Thymus (tissue), 14 donors: ENCODE measurements at places on chromosomes 11 and 22. TPM values are rescaled to one million over a fixed set of nuclear protein-coding genes. Genes with fewer than 3 reads are reported as not detected.

PDXP gene
- total RNA-seq, result 25.0 TPM

DNA sequence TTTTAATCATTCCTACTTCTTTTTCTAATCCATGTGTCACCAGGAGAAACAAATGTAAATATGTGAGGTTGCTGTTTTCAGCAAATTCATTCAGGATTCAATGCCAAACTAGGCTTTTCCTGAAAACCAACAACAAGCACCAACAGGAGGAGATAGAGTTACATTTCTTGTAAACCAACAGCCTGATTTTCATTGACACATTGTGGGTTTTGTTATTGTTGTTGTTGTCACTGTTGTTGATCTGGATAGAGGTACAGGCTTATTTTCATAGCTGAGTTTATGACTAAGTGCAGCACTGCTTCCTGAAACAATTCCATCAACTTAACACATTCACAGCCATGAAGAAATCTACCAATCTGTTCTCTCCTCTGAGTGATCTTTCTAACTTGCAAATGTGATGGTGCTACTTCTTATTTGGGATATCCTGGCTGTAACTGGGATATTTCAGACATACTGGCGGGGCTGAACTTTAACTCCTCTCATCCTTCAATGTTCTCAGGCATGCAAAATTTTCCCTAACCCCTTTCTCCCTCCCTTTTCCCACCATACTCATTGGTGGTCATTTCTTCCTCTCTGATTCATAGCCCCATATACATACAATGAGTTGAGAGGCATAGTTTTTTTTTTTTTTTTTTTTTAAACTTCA, 65.5 kb downstream of the ME3 start:
- H3K4me1 ChIP-seq, result no peaks in the 10 kb centered on the region
- no peaks in the 10 kb centered on the region for H3K27me3 ChIP-seq
- H3K36me3 ChIP-seq, result no peaks in the 10 kb centered on the region
- no peak for DNase-seq
- no peak overlapping the region for H3K27ac ChIP-seq

TMEM86A gene
- 1.9 TPM for total RNA-seq

GRCh38 chr22:19429950-19430889, 1.3 kb downstream of the HIRA start:
- peak; percentile 58 for DNase-seq
- H3K4me3 ChIP-seq, result peak overlapping the region; percentile 93
- peaks cover 44% of the 10 kb centered on the region for H3K4me1 ChIP-seq
- H3K36me3 ChIP-seq, result peaks cover 6% of the 10 kb centered on the region
- H3K27ac ChIP-seq, result peak overlapping the region; percentile 91
- no peaks in the 10 kb centered on the region for H3K27me3 ChIP-seq

- no peak overlapping the region for H3K4me3 ChIP-seq
- no peaks in the 10 kb centered on the region for H3K27me3 ChIP-seq
- no peak for DNase-seq
- no peaks in the 10 kb centered on the region for H3K4me1 ChIP-seq
Measured at GRCh38 chr11:112537846-112538330, 277.2 kb upstream of the PLET1 start.

GRCh38 chr11:101401245-101401644, 182.6 kb downstream of the TRPC6 start:
- no peak overlapping the region for H3K4me3 ChIP-seq
- no peaks in the 10 kb centered on the region for H3K36me3 ChIP-seq
- H3K4me1 ChIP-seq, result no peaks in the 10 kb centered on the region
- H3K27ac ChIP-seq, result no peak overlapping the region
- no peak for DNase-seq
- no peaks in the 10 kb centered on the region for H3K27me3 ChIP-seq

RASL10A gene
- total RNA-seq, result 0.47 TPM

GRCh38 chr11:78653294-78653909, 78.7 kb upstream of the NARS2 start:
- no peak overlapping the region for H3K4me3 ChIP-seq
- H3K4me1 ChIP-seq, result no peaks in the 10 kb centered on the region
- DNase-seq, result no peak
- H3K27ac ChIP-seq, result no peak overlapping the region
- H3K27me3 ChIP-seq, result no peaks in the 10 kb centered on the region

DNA sequence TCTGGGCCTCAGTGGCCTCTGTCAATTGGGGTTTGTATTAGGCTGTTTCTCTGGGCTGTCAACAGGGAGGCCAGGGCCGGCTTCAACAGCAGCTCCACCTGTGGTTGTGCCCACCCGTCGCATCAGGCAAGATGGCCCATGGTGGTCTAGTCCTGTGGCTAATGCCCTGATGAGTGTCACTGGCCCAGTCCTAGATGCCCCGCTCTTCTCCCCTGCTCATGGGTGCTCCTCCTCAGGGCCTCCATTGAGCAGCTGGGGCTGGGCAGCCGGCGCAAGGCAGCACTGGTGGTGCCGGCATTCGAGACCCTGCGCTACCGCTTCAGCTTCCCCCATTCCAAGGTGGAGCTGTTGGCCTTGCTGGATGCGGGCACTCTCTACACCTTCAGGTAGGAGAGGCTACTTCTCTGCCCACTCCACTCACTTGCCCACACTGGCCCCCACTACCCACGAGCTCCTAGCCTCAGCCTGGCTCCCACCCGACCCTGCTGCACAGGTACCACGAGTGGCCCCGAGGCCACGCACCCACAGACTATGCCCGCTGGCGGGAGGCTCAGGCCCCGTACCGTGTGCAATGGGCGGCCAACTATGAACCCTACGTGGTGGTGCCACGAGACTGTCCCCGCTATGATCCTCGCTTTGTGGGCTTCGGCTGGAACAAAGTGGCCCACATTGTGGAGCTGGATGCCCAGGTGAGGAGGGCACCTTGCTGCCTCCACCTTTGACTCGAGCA, 5.4 kb downstream of the LARGE2 start:
- no peak for DNase-seq
- peaks cover 13% of the 10 kb centered on the region for H3K4me1 ChIP-seq
- peaks cover 34% of the 10 kb centered on the region for H3K27me3 ChIP-seq
- no peak overlapping the region for H3K27ac ChIP-seq
- peaks cover 7% of the 10 kb centered on the region for H3K36me3 ChIP-seq
- H3K4me3 ChIP-seq, result no peak overlapping the region

BCO2 gene
- 1.4 TPM for total RNA-seq

MIAT gene
- total RNA-seq, result 1.1 TPM

RFPL3 gene
- not detected for total RNA-seq

- no peaks in the 10 kb centered on the region for H3K36me3 ChIP-seq
- DNase-seq, result no peak
- H3K27me3 ChIP-seq, result peaks cover 12% of the 10 kb centered on the region
- H3K27ac ChIP-seq, result no peak overlapping the region
Measured at GRCh38 chr22:43396321-43396933, 15.4 kb upstream of the MPPED1 start.

RAG2 gene
- total RNA-seq, result 195 TPM

CCDC81 gene
- 0.52 TPM for total RNA-seq

GRCh38 chr11:75968021-75968625, 153.1 kb downstream of the UVRAG start:
- H3K27me3 ChIP-seq, result no peaks in the 10 kb centered on the region
- no peak for DNase-seq
- no peak overlapping the region for H3K27ac ChIP-seq
- no peaks in the 10 kb centered on the region for H3K36me3 ChIP-seq

DNA sequence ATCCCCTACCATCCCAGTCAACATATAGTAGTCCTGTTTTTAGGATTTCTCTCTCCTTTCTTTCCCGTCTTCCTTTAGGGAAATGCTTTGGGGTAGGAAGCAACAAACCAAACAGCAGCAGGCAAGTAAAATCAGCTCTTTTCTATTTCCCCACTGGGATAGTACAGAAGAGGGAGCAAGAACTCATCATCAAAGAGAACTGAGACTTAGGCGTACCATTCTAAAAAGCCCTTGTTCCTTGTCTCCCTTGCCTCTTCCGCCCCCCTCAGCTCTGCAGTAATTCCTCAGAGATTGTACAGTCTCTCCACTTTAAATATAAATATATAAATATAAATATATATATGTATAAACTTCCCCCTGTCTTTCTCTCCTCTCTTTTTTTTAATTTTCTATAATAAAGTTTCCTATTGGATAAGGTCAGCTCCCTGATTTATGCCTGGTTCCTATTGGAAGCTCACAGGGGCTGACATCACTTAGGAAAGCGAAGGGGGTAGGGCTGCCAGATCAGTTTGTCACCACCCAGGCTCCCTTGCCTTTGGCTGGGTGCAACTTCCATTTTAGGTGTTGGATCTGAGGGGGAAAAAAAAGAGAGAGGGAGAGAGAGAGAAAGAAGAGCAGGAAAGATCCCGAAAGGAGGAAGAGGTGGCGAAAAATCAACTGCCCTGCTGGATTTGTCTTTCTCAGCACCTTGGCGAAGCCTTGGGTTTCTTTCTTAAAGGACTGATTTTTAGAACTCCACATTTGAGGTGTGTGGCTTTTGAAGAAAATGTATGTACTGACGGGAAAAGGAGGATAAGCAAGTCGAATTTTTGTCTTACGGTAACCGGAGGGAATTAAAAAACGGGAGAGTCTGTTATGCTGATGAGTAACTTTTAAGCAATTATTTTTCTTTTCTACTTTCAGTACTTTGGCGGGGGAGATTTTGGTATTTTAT, at the start of gene CTNND1:
Gene CTNND1 (plus strand): TSS at position 502 of the 934 bp plus-strand sequence. CDS start 29,677 bp downstream, outside the sequence.
- H3K4me3 ChIP-seq, result peak within 1 kb of the TSS; percentile 45
- no peaks in the 10 kb centered on the region for H3K27me3 ChIP-seq
- H3K36me3 ChIP-seq, result no peaks in the 10 kb centered on the region
- H3K4me1 ChIP-seq, result peaks cover 8% of the 10 kb centered on the region
- peak within 1 kb of the TSS; percentile 85 for H3K27ac ChIP-seq

GRCh38 chr11:7982582-7983119, 4.5 kb upstream of the EIF3F start:
- H3K4me3 ChIP-seq, result no peak overlapping the region
- peaks cover 4% of the 10 kb centered on the region for H3K4me1 ChIP-seq
- no peak for DNase-seq
- H3K36me3 ChIP-seq, result no peaks in the 10 kb centered on the region

- DNase-seq, result no peak
- no peaks in the 10 kb centered on the region for H3K27me3 ChIP-seq
- H3K4me3 ChIP-seq, result no peak overlapping the region
- no peaks in the 10 kb centered on the region for H3K4me1 ChIP-seq
Measured at GRCh38 chr11:110035357-110035756, 57.8 kb upstream of the ZC3H12C start.

GRCh38 chr11:130165601-130166456, 6.2 kb downstream of the ST14 start:
- H3K27ac ChIP-seq, result no peak overlapping the region
- H3K27me3 ChIP-seq, result peaks cover 8% of the 10 kb centered on the region
- no peaks in the 10 kb centered on the region for H3K36me3 ChIP-seq
- H3K4me1 ChIP-seq, result peaks cover 8% of the 10 kb centered on the region

GRCh38 chr11:16867097-16867496, 128.7 kb downstream of the C11orf58 start:
- H3K27ac ChIP-seq, result no peak overlapping the region
- DNase-seq, result no peak
- H3K4me1 ChIP-seq, result no peaks in the 10 kb centered on the region
- no peaks in the 10 kb centered on the region for H3K36me3 ChIP-seq

SHISA8 gene
- total RNA-seq, result 0.19 TPM

PNPLA5 gene
- total RNA-seq, result not detected

ATP5MG gene
- total RNA-seq, result 452 TPM

GRCh38 chr22:35732116-35732515, 14.4 kb downstream of the APOL5 start:
- no peaks in the 10 kb centered on the region for H3K36me3 ChIP-seq
- H3K4me1 ChIP-seq, result no peaks in the 10 kb centered on the region
- DNase-seq, result no peak
- H3K27me3 ChIP-seq, result no peaks in the 10 kb centered on the region
- no peak overlapping the region for H3K27ac ChIP-seq

CHRM4 gene
- 3.6 TPM for total RNA-seq

DNA sequence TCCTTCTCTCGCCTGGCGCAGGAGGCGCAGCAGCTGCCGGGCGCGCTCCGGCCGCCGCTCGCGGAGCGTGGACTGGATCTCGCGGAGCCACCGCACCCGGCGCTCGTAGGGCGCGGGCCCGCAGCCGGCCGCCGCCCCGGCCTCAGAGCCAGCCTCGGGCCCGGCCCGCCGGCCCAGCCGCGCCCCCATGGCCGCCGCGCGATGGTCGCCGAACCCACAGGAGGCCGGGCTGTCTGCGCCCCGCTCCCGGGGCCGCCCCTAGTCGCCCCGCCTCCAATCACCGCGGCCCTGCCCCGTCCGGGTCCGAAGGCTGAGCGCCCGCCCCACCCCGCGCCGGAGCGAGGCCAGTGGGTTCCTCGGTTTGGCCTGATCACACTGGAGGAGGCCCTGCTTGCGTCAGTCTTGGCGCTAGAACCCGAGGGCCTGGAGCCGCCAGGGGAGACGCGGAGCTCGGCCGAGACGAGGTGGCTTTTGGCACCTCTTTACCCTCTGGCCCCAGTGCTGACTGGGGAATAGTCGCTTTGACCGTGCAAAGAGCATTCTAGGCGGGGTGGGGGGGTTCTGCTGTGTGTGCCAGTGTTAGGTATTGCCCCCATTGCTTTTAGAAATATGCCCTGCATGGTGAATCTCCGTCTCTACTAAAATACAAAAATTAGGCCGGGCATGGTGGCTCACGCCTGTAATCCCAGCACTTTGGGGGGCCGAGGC, at the start of gene LRRC75B:
Gene LRRC75B (minus strand): TSS at position 223 of the 708 bp plus-strand sequence. CDS start 34 bp downstream, at position 189.
- peaks cover 34% of the 10 kb centered on the region for H3K27me3 ChIP-seq
- DNase-seq, result no peak
- no peaks in the 10 kb centered on the region for H3K36me3 ChIP-seq
- H3K27ac ChIP-seq, result no peak within 1 kb of the TSS
- H3K4me1 ChIP-seq, result peaks cover 4% of the 10 kb centered on the region
- peak within 1 kb of the TSS; percentile 53 for H3K4me3 ChIP-seq

- H3K27me3 ChIP-seq, result no peaks in the 10 kb centered on the region
- H3K4me1 ChIP-seq, result no peaks in the 10 kb centered on the region
- DNase-seq, result no peak
- H3K27ac ChIP-seq, result no peak overlapping the region
Measured at GRCh38 chr11:43697679-43698078, 17.1 kb downstream of the HSD17B12 start.

GRCh38 chr11:31802990-31803812, 7.9 kb downstream of the PAX6 start:
- no peaks in the 10 kb centered on the region for H3K4me1 ChIP-seq
- no peak overlapping the region for H3K27ac ChIP-seq
- DNase-seq, result no peak
- H3K4me3 ChIP-seq, result no peak overlapping the region
- peaks cover 83% of the 10 kb centered on the region for H3K27me3 ChIP-seq

OR8B12 gene
- not detected for total RNA-seq

GRCh38 chr11:35609656-35610055, 8.6 kb upstream of the FJX1 start:
- no peak overlapping the region for H3K27ac ChIP-seq
- H3K27me3 ChIP-seq, result no peaks in the 10 kb centered on the region
- no peak overlapping the region for H3K4me3 ChIP-seq
- H3K36me3 ChIP-seq, result no peaks in the 10 kb centered on the region
- H3K4me1 ChIP-seq, result no peaks in the 10 kb centered on the region

FXYD6 gene
- total RNA-seq, result 25.7 TPM
